ENCODE measurements at places on chromosomes 3 and 15.

GRCh38 chr3:46895204-46895660, 17.7 kb downstream of the PTH1R start:
- peak; percentile 79 for DNase-seq

DNA sequence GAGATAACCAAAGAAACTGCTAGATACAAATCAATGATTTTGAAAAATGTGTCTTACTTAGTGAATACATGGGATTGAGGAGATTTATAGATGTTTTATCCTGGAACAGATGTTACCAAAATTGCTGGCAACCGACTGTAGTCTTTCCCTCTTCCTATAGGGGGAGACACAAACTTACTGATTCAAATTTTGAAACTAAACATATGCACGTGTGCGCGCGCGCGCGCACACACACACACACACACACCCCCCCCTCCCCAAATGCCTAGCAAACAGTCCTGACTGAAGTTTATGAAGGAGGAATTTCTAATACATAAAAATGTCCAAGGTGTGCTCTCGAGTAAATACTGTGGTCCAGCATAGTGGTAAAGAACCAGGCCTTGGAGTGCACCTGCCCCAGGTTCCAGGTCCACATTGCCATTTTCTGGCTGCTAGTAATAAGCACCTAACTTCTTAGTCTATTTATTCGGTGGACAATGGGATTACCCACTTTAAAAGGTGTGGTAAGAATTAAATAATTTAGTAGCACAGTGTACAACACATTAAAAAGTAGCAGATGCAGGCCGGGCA, 18.5 kb upstream of the C3orf62 start:
- no peak for DNase-seq

- DNase-seq, result no peak
Observed at GRCh38 chr3:53196575-53197407, 35.8 kb downstream of the PRKCD start.

GRCh38 chr3:68136411-68136810, 482.0 kb upstream of the SUCLG2 start:
- no peak for DNase-seq

DNA sequence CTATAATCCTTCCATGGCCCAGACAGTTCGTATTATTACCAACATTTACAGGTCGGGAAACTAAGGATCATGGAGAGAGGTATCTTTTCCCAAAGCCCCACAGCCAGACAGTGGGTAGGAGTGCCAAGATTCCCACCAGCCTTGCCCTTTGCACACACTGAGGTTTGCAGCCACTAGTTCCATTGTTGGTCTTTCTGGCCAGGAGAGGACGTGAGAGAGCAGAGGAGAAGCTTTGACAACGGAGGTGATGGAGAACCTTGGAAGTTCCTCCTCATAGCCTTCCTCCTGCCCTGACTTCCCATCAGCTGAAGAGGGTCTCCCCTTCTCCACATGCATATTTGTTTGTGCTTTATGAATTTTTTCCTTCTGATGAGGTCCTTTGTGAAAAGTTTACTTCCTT, 50.5 kb upstream of the PLCL2 start:
- no peak for DNase-seq

DNA sequence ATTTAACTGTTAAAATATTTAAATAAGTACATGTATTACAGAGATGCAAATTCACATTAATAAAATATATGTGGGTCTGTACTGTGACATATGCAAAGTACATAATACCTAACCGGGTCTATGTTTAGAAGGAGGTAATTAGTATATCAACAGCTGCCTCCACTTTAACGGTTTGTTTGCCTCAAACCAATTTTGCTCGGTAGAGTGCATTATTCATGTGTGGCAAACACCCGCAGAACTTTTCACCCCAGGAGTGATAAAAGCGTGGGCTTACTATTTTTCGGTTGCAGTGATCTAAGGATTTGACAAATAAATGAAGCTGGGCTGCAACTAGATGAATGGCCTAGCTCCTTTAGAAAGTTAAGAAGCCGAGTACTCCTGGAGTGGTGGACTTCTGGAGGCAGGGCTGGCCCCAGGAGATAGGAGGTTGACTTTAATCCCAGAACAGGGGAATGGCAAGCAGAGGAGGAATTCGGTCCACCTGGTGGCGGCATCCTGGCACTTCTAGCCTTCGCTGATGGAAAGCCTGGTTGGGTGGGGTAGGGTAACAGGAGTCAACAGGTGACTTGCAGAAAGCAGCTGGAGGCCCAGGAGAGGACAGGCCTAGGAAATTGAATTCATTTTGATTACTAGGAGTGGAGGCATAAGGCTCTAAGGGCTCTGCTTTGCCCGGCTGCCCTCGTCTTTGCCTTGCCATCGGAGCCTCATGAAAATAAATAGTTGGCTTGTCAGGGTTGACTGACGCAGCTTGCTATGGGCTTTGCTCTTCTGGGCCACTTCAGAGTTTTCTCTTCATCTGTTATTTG, 2.4 kb downstream of the SLCO3A1 start:
- no peak for DNase-seq

DNA sequence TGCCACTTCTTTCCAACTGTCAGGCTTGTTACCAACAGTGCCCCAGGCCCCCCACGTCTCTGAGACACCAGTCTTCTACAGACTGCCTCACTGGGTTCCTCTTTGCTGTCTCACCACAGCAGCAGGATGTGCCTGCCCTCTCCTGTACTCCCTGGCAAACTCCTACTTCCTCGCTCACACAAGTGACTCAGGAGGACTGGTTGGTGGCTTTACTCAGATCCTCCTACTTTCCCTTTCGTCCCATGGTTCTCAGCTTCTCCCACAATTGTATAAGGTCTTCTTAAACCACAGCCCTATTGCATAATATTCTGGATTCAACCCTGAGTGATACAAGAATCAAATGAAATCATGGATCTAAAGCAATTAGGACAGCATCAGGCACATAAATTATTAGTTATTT, 246.6 kb upstream of the PROK2 start:
- DNase-seq, result no peak

DNA sequence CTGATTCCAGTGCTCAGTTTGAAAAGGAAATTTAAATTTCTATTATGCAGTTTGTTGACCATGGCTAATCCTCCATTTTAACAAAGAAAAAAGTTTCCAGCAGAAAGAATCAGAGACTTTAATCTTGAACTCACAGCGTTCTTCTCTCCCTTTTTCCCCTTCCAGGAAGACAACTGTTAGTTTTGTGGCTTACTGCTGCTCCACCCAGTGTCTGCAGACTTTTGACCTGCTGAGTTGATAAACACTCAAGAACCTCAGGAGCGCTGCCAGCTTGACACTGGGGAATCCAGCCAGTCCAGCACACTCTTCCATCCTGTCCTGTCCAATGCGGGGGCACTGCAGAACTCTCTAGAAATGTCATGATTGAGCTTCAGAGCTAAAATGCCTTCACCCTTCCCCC, 134.6 kb downstream of the LRRC28 start:
- DNase-seq, result no peak

DNA sequence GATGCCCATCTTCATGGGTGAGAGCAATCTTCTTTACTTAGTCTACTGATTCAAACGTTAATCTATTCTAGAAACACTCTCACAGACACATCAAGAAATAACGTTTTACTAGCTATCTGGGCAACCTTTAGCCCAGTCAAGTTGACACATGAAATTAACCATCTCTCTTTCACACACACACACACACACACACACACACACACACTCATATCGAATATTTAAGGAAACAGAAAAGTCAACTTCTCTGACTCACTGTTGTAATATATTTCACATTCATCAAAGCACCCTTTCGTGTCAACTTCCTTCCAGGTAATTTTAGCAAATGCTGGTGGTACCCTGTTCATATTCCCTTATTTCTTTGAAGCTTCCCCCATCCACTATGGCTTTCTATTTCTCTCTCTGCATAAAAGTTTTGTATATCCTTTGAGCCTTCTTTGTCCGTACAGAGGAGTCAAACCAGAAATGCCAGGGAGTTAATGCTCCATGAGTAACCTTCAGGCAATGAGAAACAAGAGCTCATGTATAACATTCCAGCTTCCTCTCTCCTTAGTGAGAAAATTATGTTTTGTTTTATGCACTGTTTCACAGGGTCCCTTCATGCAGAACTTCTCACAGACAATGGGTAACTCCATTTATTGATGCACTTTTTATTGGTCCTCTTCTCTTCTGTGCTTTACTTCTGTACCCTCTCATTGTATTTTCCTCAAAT, 335.5 kb upstream of the CBLB start:
- DNase-seq, result no peak

DNA sequence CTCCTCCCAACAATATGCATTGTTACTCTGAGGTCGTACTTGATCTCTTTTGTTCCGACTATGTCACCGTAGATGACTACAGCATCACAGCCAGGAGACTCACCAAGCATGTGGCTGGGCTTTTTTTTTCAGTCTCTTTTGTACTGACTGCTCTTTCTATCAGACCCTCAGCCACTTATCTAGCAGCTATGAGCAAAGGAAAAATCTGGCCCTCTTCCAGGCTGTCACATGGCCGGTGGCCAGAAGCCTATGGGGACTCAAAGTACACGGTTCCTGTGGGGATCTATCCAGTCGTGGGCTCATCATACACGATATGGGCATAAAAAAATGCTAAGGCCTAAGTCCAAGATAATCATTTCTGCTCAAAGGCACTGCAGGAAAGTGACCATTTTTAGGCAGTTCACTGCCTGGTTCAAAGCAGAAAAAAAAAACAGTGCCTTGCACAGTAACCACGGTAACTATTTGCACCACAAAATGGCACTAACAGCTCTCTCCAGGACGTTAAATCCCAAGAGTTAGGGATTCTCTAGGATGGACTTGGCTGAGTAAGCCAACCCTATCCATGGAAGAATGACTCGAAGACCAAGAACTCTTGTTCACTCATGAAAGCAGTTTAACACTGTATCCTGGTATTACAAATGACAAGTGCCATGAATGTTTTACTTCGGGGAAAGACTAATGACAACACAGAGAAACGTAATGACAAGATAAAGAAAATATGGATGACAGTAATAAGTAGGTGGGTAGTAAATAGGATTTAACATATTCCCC, 50.3 kb downstream of the SHQ1 start:
- no peak for DNase-seq

DNA sequence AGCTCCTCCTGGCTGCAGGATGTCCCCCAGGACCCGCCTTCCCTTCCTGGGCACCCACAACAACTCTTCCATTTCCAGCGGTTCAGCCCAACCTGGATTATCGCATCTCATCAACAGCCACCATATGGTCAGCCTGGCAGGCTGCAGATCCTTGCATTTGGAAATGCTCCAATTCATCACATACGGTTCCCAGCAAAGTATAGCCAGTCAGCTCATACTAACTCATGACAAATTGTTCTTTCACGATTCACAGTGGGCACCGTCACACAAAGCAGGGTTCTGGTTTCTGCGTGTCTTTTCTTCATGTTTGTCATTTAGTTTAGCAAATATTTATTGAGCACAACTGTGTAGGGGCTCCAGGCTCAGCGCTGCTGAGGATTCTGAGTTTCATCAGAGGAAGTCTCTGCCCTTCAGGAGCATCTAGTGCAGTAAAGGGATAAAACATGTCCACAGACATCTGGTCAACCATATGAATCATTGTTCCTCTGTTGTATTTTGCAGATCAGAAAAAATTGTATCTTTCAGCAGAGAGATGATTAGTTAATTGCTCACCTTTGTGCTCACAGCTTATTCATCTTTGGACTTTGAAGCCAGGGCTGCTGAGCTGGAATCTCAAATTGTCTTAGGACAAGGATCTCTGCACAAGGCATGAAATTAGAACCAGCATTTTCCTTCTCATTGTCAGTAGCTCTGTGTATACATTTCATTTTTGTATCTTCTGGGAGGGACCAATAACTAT, 125.1 kb downstream of the GABRG3 start:
- DNase-seq, result no peak

DNA sequence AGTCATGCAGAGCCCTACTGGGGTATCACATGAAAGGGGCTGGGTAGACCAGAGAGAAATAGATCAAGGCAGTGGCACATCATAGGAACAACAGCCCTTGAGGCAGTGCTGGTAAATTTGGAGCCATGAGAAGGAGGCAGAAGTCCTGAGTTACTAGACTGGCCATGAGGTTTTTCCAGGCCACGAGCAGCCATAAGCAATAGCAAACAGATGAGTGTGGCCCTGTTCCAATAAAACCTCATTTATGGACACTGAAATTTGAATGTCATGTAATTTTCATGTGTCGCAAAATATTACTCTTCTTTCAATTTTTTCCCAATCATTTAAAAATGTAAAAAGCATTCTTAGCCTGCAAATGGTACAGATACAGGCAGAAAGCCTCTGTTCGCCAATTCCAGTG, 28.1 kb upstream of the LRRN1 start:
- no peak for DNase-seq

- no peak for DNase-seq
Observed at GRCh38 chr15:65038836-65039235, 6.4 kb upstream of the SLC51B start.

GRCh38 chr3:130955481-130955880, 61.6 kb downstream of the ATP2C1 start:
- DNase-seq, result no peak

GRCh38 chr3:144770281-144770680, 798.7 kb downstream of the DIPK2A start:
- no peak for DNase-seq

DNA sequence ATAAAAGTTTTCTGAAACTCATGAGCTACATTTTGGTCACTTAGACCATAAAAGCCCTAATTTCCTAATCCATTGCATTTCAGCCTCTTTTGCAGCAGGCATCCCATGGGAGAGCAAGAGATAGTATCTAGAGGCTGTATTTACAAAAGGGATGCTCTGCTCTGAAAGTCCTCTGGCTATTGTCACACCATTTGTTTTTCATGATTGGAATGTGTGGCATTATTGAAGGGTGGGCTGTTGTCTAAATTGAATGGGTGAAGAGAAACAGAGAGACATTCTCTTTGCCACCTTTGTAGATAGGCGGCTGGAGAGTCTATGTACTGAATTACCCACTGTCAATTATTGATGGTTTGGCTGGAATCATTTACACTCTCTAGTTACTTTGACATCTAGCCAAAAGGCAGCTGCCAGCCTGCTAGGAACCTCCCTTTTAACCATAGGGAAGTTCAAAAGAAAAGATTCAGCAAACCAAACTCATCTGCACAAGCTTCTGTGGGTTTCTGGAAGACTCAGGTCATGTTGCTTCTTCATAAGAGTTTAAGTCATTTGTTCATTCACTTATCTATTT, 89.8 kb upstream of the RARB start:
- no peak for DNase-seq
